ENCODE measurements at places on chromosomes 5 and 9.

DNA sequence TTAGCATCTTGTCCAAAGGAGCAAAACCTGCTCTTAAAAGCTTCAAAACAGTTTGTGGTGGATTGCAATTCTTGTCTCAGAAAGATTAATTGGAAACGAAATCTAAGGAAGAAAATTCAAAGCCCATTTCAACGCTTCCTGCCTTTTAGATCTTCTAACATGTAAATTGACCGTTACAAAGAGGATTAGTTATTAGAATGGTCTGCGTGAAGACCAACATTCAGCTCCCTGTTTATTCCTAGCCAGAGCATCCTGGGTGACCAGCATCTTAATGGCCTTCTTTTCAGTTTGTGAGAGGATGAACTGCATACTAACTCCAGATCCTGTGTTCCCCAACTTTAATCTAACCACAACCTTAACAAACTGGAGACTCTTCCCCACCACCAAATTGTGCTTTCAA, 109.9 kb upstream of the SLC1A3 start:
- DNase-seq = no peak

- no peak for DNase-seq
Measured at GRCh38 chr5:160036884-160037283, 27.9 kb downstream of the TTC1 start.

DNA sequence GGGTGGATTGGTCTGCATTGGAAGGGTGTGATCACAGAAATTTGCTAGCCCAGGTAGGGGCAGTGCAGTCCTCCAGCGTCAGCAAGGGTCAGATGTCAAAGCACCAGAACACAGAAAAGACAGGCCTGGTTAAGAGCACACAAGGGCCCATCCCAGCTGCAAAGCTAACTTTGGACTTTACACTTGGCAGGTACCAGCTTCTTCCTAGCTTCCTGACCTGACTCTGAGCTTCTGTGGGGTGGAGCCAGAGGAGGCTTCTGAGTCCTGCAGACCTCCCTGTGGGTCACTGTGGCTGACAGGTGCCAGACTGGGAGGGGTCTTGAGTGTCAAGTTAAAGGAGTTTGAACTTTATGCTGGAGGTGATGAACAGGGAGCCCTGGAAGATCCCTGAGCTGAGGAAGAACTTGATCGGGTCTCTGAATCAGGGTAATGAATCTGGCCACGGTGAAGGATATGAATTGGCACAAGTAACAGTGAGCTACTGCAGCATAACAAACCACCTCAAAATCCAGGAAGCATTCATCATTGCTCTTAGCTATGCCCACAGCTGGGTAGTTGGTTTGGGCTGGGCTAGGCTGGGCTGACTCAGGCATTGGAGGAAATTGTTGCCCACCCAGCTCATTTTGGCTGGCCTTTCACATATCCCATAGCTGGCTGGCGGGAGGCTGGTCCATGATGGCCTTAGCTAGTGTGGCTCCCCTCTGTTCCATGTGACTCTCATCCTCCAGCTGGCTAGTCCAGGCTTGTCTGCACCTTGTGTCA, 63.4 kb downstream of the BARX1 start:
- DNase-seq = no peak

GRCh38 chr9:116605060-116605459, 82.0 kb upstream of the TRIM32 start:
- DNase-seq = no peak

GRCh38 chr5:28344836-28345433, 1306.5 kb upstream of the CDH9 start:
- DNase-seq = no peak

- no peak for DNase-seq
Measured at GRCh38 chr5:119356612-119357188, 881 bp downstream of the TNFAIP8 start.

GRCh38 chr9:2992427-2992826, 148.5 kb upstream of the PUM3 start:
- no peak for DNase-seq

DNA sequence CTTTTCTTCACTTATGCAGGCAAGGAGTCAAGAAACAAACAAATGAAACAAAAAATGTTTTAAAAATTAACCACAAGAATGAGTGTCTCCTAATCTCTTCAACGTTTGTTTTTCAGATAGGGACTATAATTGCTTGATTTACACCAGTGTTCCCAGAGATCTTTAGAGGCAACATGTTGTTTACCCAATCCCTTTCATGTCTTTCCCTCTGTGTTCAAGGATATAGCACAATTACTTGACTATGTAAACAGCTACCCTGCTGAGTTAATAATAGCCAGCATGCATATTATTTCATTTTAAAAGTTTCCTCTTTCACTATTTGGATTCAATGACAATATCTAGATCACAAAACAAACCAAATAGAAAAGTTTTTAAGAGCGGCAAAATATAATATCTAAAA, 25.1 kb upstream of the SHISAL2B start:
- no peak for DNase-seq

- DNase-seq = no peak
Measured at GRCh38 chr5:33975852-33976251, 8.6 kb downstream of the SLC45A2 start.
